ENCODE measurements at places on chromosomes 12 and 14. TPM values are rescaled to one million over a fixed set of nuclear protein-coding genes. Genes with fewer than 3 reads are reported as not detected.

TAS2R46 gene
- not detected for total RNA-seq

ADCY4 gene
- 0.38 TPM for total RNA-seq

GRCh38 chr12:10641735-10642500, 28.5 kb upstream of the MAGOHB start:
- peak; percentile 76 for DNase-seq
- H3K27me3 ChIP-seq: no peaks in the 10 kb centered on the region
- peak overlapping the region; percentile 23 for H3K27ac ChIP-seq
- H3K36me3 ChIP-seq: no peaks in the 10 kb centered on the region
- no peak overlapping the region for H3K4me3 ChIP-seq
- peaks cover 11% of the 10 kb centered on the region for H3K4me1 ChIP-seq

- H3K4me3 ChIP-seq: no peak overlapping the region
- H3K4me1 ChIP-seq: no peaks in the 10 kb centered on the region
Observed at GRCh38 chr12:81123611-81124010, 45.7 kb downstream of the ACSS3 start.

- no peak for DNase-seq
- H3K27me3 ChIP-seq: no peaks in the 10 kb centered on the region
- H3K4me3 ChIP-seq: no peak overlapping the region
- H3K4me1 ChIP-seq: no peaks in the 10 kb centered on the region
- no peak overlapping the region for H3K27ac ChIP-seq
- no peaks in the 10 kb centered on the region for H3K36me3 ChIP-seq
Observed at GRCh38 chr12:102508052-102508451, 27.7 kb upstream of the IGF1 start.

MRPL42 gene
- total RNA-seq: 75.0 TPM

HPD gene
- total RNA-seq: not detected
